ENCODE measurements at places on chromosomes 3 and 15.

DNA sequence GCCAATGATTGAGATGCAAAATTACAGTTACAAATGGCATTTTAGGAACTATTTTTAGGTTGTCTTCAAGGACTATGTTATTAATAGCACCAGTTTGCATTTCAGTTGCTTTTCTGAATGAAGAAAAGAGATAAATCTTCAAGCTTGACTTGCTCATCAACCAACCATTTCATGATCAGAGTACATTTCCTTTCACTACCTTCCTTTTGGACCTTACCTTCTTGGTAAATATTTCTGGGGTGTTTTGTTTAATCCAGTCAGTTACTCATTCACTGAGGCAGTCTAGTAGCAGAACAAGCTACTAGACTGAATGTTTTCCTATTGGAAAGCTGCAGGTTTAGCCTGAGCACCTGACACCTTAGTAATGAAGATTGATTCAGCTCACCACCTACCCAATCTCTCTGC is 8.2 kb downstream of the SLC27A2 start:
- no peak for DNase-seq

DNA sequence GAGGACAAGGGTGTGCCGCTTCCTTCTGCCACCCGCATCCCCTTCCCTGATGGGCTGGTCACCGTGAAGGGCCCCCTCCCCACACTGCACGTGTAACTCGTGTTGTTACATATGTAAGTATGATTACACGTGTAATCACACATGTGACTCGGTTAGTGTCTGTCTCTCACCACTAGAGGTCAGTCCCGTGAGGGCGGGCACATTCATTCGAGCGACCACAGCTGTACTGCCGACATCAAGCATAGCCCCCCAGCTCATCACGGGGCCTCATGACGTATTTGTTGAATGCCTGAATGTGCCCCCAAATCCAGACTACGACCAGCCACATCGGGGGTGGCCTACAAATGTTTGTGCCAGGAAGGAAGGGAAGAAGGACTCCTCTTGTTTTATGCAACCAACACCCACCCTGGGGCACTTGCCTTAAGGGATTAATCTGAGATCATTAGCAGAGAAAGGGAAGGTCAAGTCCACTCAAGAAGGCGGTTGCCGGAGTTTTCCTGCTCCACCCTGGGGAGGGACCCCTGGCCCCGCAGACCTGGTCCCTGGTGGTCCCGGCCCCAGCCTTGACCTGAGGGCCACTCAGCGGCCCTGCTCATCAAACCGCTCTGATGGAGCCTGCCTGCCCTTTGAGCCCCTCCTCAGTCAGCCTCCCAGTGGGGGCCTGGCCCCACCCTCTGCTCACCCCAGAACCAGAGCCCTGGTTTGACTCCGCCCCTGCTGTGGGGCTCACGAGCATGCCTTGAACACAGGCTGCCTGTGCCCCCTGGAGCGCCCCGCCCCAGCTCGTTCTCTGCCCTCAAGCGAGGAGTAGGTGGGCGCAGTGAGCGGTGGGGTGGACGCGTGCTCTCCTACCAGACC is 52.8 kb downstream of the RGMA start:
- no peak for DNase-seq

GRCh38 chr3:170154569-170155143 is 26.9 kb downstream of the PHC3 start:
- DNase-seq = no peak

GRCh38 chr15:40357246-40357645 is 773 bp upstream of the DISP2 start:
- DNase-seq = no peak

DNA sequence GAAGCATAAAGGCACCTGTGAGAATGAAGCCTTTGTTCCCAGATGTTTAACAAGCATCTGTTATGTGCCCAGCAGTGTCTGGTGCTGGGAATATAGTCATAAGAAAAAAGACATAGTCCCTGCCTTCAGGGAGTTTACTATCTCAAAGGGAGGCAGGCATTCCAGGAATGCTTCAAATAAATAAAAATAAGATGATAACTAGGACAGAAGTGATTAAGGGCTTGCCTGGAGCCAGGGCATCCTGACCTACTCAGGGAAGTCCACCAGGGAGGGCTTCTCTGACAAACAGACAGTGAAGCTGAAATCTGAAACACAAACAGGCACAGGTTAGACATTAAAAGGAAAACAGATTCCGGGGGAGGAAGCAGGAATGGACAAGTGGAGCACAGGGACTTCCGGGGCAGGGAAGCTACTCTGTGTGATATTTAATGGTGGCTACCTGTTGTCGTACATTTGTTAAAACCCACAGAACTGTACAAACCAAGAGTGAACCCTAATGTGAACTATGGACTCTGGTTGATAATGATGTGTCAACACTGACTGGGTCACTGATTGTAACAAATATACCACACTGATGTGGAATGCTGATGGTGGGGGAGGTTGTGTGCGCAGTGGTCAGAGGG is 53.3 kb downstream of the ITGB5 start:
- no peak for DNase-seq

DNA sequence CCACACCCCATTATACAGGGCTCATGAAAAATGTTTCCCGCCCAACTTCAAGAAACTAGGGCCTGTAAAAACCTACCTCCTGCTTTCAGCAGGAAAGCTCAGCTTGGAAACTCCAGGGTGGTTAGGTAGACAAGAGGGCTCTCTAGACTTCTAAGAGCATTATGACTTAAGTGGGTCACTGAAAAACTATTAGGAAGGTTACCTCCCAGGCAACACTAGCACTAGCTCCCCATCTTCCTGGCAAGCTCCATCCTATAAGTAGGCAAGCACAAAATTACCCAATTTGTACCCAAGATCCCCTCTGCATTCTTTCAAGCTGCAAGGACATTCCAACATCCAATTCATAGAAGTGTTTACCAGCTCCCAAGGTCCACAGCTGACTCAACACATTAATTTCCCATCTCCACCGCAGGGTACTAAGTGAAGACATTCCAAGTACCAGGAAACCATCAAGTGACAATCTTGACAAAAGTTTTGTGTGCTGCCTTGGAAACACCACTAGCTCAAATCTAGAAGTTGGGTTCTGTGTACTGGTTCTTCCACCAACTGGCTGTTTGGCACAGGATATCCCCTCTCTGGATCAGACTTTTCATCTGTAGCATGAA is 46.9 kb downstream of the WNT5A start:
- DNase-seq = no peak

GRCh38 chr3:12135029-12135657 is 23.6 kb downstream of the TIMP4 start:
- no peak for DNase-seq

GRCh38 chr15:78076231-78077052 is 1.1 kb downstream of the TBC1D2B start:
- no peak for DNase-seq

- no peak for DNase-seq
Observed at GRCh38 chr3:13148561-13149329, 75.5 kb upstream of the IQSEC1 start.

DNA sequence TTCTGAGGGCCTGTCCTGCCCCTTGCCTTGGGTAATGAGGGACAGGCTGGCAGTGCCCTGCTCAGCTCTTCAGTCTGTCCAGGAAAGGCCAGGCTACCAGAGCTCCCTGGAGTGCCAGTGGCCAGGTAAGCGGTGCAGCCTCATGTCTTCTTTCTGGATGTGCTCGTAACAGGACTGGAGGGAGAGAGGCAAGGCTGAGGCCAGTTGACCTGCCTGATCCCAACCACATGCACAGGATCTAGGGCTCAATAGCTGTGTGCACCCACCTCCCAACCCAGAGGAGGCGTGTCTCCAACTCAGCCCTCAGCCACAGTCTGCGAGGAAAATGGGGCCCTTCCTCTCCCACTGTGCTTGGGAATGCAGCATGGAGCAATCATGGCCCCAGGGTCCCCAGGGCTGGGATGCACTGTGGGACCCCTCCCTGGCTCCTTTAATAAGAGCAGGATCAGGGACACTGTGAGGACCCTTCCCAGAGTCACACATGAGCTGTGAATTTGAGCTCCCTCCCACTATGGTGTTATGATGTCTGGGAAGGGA is 22.5 kb downstream of the ALS2CL start:
- no peak for DNase-seq

GRCh38 chr15:20346082-20346805 is 195.4 kb downstream of the GOLGA6L6 start:
- DNase-seq = no peak

- no peak for DNase-seq
Observed at GRCh38 chr3:87855616-87856015, 203.2 kb downstream of the CGGBP1 start.

DNA sequence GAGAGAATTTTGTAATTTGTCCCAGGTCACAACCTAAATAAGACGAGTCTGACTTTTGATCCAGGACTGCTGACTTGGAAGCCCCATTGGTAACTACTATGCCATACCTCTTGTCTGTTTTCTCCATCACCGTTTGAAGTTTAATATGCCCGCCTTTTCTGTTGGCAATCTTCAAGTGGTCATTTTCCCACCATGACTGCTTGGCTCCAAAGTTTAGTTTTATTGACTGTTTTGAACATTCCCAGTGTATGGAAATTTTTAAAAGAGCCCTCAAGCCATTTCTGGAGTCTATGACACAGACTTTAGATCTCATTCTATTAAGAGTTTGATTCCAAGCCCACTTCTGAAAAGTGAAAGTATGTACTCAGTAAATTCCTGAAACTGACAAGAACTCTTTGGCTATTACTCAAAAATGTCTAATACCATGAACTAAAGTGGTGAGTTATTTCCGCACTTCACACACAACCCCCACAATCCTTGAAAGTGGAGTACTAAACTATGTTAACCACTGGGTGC is 136.7 kb upstream of the ADAMTS9 start:
- no peak for DNase-seq

GRCh38 chr3:73500321-73500720 is 124.4 kb downstream of the PDZRN3 start:
- no peak for DNase-seq

DNA sequence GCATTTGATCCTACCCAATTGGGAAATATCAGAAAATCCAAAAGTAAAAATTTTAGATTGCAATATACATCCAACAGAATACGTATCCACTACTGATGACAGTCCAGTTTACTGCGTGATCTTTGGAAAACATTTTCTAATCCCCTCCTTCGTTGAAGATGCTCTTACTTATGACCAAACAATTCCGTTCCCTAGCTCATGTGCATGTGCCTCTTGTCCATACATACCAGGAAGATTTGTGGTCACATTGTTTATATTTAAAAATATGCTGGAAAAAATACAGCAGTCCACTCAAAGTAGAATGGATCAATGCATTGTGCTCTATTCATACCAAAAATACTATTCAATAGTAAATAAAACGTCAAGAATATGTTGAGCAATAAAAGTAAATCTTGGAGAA is 135.3 kb downstream of the CHL1 start:
- DNase-seq = no peak

DNA sequence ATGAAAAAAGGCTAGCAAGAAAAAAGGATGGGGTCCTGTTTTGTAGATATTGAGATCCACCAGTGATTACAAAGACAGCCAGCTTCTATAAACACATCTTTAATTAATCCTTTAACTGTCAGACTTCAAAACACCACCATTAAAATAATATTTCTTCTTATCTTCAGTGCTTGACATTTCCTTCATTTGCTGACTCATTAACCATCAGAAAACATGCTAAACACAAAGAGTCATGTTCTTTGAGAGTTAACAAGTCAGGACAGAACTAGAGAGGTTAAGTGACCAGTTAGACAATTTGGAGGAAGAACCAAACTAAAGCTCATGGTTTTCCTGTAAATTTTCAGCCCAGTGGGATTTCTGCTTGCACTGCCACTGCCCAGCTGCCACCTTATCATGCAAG is 111.4 kb downstream of the MEIS2 start:
- DNase-seq = no peak

GRCh38 chr15:87502173-87502572 is 754.4 kb downstream of the NTRK3 start:
- DNase-seq = no peak

- DNase-seq = no peak
Observed at GRCh38 chr3:183506674-183507320, 48.7 kb downstream of the KLHL6 start.

DNA sequence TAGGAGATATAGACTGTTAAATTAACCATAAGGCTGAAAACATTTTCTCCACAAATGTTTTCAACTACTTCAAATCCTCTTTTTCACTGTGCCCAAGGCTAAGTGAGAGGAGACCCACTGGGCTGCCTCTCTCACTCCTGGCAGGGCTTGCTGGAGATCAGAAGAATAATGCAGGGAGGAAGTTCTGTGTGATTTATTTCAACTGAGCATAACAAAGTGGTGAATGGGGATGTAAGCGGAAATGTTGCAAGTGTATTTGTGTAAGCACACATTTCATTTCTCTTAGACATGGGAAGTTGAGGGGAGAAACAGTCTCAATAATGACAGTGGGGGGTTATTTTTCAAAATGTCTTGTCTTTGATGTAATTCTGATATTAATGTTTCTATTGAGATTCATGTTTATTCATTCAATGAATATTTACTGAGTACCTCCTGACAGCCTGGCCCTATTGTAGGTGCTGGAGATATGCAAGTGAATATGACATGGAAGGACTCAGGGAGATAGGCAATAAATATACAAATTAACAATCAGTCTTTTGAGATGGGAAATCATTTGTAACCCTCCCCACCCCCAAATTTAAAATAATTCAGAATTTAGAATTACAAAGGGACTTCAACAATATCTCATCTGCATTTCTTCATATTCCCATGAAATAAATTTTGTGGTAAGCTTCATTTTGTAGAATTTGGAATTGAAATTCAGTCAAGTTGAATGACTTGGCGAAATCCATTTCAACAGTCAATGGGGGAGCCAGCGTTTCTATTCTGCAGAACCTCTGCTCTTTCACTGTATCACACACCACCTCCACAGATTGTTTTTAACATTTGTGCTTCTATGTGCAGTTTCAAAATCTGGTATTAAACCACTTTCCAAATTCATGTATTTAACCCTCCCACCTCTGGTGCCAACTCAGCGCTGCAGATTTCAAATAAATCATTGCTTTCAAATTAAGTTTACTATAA is 247.2 kb downstream of the SLC9A9 start:
- DNase-seq = no peak

- DNase-seq = no peak
Observed at GRCh38 chr15:82810890-82811426, 1.5 kb downstream of the WHAMM start.

- DNase-seq = no peak
Observed at GRCh38 chr15:65044724-65045481, at the start of gene SLC51B. TSS of gene SLC51B (plus strand) at chr15:65045387. CDS start at chr15:65050005, 4,618 bp downstream.

DNA sequence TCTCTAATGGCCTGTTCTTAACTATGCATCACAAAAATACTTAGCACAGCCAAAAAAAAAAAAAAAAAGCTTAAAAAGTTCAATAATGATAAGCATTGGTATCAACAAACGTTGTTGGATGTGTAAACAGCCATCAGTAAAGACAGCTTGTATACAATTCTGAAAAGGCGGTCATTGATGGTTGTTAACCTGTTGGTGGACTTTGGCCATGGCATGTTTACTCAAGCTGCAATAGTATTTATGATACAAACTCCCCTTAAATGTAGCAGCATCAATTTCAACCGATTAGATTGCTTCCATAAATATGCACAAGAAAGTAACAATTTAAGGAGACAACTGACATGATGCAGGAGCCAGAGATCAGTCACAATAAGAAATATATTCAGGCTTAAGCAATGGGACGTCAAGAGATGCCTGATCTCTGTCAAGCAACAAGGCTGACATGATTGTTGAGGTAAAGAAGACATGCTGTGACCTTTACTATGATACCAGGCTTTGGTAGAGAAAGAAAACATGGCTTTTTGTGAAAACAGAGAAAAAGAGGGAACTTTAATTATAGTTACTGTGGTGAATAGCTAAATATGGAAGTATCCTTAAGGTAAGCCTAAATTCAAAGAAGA is 14.2 kb upstream of the SLC7A14 start:
- no peak for DNase-seq

- DNase-seq = no peak
Observed at GRCh38 chr15:74505837-74506514, 35.0 kb upstream of the ARID3B start.
